KBM-7 (cell line): ENCODE measurements at places on chromosomes 3 and 15.

DNA sequence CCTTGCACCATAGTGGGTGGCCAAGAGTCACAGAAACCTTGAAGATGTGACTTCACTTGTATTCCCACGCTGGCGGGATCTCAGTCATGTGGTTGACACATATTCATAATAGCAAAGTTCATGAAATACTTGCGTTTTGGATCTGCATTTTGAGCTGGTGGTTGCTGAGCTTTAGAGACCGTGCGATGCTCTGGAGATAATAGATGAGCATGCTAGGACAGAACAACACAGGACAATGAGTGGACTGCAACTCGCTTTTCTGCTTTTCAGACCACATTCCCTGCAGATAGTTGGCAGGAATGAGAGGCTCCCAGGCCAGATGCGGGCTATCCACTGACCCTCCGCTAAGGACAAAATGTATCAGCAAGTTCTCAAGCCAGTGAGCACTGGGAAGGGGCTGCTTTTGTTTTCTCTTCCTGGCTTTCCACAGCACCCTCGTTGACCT is 13.8 kb upstream of the STARD5 start:
- DNase-seq = no peak

DNA sequence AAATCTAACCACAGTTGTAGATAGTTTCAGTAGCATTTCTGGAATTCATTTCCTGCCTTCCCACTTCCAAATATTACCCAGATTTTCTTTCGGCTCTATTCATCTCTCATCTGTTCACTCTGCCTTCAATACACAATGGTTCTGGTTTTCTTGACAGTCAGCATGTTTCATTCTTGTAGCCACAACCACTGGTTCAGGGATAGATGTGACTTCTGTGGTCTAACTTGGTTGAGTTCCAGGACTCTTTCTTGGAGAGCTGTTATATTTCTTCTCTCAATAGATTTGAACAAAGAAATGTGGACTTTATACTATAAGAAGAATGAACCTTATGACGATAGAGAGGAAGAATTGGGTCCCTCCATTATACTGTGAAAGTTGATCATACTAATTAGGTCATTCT is 228.8 kb downstream of the NSUN3 start:
- DNase-seq = no peak

DNA sequence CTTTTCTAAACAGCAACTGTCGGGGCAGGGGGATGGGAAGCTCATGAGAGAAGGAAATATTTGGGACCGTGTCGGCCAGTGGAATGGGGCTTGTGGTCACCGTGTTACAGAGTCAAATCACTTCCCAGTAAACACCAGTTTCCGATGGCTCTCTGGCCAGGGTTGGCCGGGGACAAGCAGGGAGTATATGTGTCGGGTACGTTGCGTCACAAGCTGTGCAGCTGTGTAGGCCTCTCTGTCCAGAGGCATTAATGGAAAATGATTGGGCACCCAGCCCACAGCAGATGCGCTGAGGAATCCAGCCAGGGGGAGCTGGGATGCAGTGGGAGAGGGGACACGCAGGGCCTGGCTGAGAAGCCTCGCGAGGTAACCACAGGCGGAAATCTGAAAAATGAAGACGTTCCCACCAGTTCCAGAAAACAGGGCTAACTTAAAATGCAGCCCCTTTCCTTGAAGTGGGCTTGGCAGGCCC is 15.8 kb upstream of the ALDH1A3 start:
- no peak for DNase-seq

GRCh38 chr3:69491975-69492374 is 106.1 kb upstream of the FRMD4B start:
- no peak for DNase-seq

DNA sequence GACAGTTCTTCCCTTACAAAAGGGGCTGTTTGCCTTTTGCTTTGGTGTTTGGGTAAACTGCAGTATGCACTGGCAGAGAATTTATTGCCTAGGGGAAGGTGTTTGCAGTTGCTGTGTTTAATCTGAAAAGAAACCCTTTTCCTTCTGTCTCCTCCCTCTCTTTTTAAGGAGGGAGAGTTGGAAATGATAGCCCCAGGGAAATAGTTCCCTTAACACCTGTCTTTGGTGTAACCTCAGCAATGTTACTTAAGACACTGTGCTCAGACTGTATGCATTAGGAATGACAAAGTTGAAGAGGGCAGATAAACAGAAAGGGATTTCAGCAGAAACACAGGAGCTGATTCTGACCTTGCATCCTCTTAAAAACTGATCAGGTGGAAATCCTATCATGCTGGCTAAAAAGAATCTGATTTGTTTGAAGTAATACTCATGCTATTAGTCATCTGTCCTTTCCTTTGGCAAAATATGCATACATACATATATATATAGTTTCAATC is 125.4 kb downstream of the TP63 start:
- DNase-seq = no peak

GRCh38 chr3:112376241-112376911 is 43.4 kb downstream of the CD200 start:
- no peak for DNase-seq

- no peak for DNase-seq
These were observed 35.0 kb downstream of the ST6GAL1 start for GRCh38 chr3:186965141-186965879.

DNA sequence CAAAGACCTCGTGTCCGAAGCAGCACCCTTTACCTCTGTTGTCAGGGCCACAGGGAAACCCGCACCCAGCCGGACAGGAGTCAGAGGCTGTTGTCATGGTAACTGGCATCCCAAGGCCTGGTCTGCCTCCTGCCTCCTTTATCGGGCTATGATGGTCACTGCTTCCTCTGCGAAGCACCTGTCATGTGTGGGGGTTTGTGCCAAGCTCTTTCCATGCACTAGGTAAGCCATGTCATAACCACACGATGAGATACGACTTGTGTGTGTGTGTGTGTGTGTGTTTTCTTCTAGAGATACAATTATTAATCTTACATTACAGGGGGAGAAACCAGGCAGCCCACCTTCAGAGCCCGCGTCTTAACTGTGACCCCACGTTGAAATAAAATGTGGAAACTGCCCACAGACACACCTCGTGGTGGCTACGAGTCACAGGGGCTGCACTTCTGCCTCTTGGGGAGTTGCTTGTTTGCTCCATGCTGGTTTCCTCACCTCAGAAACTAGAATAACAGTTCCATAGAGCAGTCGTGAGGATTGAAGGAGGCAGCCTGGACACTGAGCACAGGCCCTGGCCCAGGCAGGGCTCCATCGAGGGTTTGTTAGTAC is 18.0 kb downstream of the ZDHHC19 start:
- DNase-seq = no peak

- DNase-seq = no peak
These were observed at the start of gene FBLN2 for GRCh38 chr3:13548696-13549622. Gene FBLN2, plus strand, starts transcription at chr3:13549125. Its CDS starts 21,231 bp downstream, at chr3:13570356.

GRCh38 chr15:91941871-91942658 is 88.6 kb downstream of the SLCO3A1 start:
- DNase-seq = no peak

DNA sequence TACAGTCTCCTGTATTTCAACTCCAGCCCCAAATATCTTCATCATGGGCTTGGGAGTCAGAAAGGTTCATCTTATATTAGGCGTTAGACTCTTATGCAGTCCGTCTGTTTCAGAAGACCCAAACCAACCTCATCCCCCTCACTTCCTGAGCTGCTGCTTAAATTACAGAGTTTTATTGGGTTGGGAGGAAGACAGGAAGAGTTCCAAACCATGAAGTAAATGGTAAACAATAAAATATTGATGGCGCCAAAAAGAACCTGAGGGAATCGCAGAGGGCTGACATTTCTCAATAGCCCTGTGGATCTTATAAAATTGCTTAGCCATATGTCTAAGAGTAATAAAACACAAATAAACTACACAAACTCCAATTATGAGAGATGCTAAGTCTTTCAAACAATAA is 116.9 kb upstream of the C3orf80 start:
- DNase-seq = peak; percentile 56

DNA sequence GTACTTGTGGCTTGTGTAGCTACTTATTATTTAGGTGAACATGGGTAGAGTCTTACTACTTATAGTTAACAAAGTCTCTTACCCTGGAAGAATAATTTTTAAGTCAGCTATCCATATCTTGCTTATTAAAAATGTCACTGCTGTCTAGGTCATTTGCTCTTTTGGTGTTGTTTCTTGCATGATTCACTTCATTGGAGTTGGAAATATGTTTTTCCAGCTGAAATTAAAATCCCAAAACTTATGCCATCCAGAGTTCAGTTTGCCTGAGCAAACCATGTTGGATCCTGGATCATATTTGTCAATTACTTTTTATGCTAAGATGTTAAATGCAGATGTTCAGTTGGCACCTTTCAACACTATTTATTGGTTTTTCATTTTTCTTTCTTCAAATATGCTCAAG is 421.0 kb upstream of the RBMS3 start:
- no peak for DNase-seq
